ENCODE measurements at places on chromosomes 7 and 10. TPM values are rescaled to one million over a fixed set of nuclear protein-coding genes. Genes with fewer than 3 reads are reported as not detected.

Gene ERCC6
- total RNA-seq, result 32.7 TPM

Gene FAM25C
- not detected for total RNA-seq

Gene EBF3
- total RNA-seq, result not detected

Gene ARHGEF35
- 1.2 TPM for total RNA-seq

Gene OR2A5
- total RNA-seq, result under 0.01 TPM

Gene NPY4R
- not detected for total RNA-seq

Gene FAM200A
- 1.0 TPM for total RNA-seq
